ENCODE measurements at places on chromosomes 16 and 17.

DNA sequence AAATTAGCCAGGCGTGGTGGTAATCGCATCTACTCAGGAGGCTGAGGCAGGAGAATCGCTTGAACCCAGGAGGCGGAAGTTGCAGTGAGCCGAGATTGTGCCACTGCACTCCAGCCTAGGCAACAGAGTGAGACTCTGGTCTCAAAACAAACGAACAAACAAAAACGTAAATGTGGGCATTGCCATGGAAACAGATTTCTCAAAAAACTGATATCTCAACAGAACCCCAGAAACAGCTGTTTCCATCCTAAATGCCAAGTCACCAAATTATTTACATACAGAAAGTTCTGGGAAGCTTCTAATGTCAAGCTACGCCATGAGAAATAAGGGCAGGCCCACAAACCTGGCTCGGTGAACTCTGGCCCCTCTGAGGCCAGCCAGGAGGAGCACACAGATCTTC is 16.0 kb upstream of the ZNF689 start:
- DNase-seq: no peak

- no peak for DNase-seq
Observed at GRCh38 chr17:40348562-40349476, 15.7 kb downstream of the GJD3 start.

DNA sequence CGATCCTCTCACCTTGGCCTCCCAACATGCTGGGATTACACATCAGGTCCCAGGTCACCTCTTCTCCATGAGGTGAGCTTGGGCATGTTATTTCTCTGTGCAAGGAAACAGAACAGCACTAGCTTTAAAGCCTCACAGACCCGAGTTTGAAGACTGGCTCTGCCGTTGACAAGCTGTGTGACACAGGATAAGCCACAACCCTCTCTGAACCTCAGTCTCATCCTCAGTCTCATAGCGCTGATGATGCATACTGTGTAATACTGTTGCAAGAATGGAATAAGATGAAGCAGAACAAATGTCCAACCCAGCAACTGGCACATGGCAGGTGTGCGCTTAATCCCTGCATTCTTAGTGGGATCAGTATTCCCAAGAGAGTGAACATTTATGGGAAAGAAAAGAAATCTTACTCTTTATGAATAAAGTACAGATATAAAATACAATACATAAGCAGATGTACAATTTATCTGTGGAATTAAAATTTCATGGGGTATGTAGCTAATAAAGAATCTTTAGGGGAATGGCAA is 43.5 kb downstream of the ABAT start:
- no peak for DNase-seq

DNA sequence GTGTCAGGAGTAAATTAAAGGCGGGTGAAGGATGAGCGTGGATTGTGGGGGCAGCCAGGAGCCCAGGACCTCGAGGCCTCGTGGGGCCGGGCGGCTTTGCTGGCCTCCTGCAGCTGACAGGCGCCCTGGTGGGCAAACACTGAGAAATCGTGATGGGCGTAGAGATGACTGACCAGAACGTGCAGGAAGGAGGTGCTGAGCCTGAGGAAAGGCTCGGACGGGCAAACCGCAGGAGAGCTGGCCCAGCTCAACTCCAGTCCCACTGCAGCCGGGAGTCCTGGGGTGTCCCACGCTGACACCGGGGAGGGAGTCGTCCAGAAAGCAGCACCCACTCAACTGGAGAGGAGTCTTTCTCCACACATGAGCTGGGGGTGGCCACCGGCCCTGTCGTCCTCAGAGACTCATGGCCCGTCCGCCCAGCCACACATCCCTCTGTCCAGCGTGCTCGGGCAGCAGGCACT is 36.9 kb downstream of the METRNL start:
- DNase-seq: no peak

- no peak for DNase-seq
Observed at GRCh38 chr16:86122681-86123342, 223.8 kb downstream of the IRF8 start.

DNA sequence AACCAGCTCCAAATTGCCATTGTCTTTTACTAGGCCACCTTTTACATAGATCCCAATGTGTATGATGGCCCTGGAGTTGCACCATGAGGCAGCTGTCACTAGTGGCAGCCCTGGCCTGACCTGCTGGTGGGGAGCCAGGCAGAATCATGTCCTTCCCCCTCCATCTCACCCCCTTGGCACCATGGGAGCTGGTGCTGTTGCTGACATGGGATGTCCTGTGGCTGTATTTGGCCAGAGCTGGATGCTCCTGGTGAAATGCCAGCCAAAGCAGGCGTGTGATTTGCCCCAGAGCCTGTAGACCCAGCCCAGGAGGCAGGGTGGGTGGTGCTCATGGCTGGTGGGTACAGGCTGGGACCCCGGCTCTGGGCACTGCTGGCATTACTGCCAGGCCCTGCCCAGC is 18.6 kb downstream of the SLC12A3 start:
- DNase-seq: no peak

- no peak for DNase-seq
Observed at GRCh38 chr17:69958063-69958462, 117.0 kb upstream of the KCNJ16 start.

DNA sequence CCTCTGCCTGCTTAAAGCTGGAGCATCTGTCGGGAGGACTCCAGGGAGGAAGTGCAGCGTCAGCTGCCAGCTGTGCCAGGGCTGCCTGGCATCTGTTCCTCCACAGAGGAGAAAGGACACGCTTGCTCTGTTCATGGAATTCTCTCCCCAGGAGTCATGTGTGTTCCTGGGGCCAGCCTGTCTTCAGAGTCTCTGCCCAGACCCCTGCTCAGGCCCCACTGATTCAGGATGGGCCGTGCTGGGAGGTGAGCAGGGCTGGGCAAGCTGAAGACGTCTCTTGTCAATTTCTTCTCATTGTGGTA is 24.2 kb downstream of the CRISPLD2 start:
- DNase-seq: no peak

GRCh38 chr17:40373324-40373723 is 8.8 kb upstream of the GJD3 start:
- no peak for DNase-seq

- no peak for DNase-seq
Observed at GRCh38 chr17:69857412-69857835, 217.6 kb upstream of the KCNJ16 start.
